ENCODE measurements at places on chromosomes 2 and 18. TPM values are rescaled to one million over a fixed set of nuclear protein-coding genes. Genes with fewer than 3 reads are reported as not detected.

GRCh38 chr2:47054036-47054555 is 101.0 kb downstream of the STPG4 start:
- H3K4me3 ChIP-seq, result no peak overlapping the region
- H3K27me3 ChIP-seq, result no peaks in the 10 kb centered on the region
- peaks cover 24% of the 10 kb centered on the region for H3K36me3 ChIP-seq
- H3K27ac ChIP-seq, result no peak overlapping the region

- H3K27me3 ChIP-seq, result no peaks in the 10 kb centered on the region
- H3K4me3 ChIP-seq, result no peak overlapping the region
- H3K4me1 ChIP-seq, result no peaks in the 10 kb centered on the region
- DNase-seq, result no peak
- no peaks in the 10 kb centered on the region for H3K36me3 ChIP-seq
Measured at GRCh38 chr2:168684921-168685599, 117.4 kb upstream of the NOSTRIN start.

- no peak for DNase-seq
- H3K4me3 ChIP-seq, result no peak overlapping the region
- H3K27ac ChIP-seq, result no peak overlapping the region
- peaks cover 42% of the 10 kb centered on the region for H3K4me1 ChIP-seq
Measured at GRCh38 chr2:168243061-168243460, 4.3 kb downstream of the STK39 start.

DNA sequence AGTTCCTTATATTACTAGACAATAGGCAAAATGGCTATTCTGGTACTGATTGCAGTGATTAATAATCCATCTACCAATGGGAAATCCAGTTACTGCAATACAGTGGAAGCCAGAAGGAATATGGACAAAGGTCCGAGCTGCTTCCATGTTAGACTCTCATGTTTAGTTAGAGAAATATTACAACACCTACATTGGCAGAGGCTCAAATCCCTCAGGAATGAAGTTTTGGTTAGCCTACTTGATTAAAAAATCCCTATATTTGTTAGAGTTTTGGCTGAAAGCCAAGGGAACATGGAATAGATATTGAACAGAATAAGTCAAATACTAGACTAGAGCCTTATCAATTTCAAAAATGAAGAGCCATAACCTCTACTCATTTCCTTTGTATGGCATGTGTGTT is 48.5 kb downstream of the ARL6IP6 start:
- DNase-seq, result no peak
- H3K36me3 ChIP-seq, result no peaks in the 10 kb centered on the region
- no peaks in the 10 kb centered on the region for H3K27me3 ChIP-seq
- H3K27ac ChIP-seq, result no peak overlapping the region
- no peaks in the 10 kb centered on the region for H3K4me1 ChIP-seq

- no peak overlapping the region for H3K4me3 ChIP-seq
- H3K36me3 ChIP-seq, result no peaks in the 10 kb centered on the region
- H3K27ac ChIP-seq, result no peak overlapping the region
Measured at GRCh38 chr2:206354129-206354528, 79.7 kb downstream of the ZDBF2 start.

GRCh38 chr2:96806468-96807126 is 9.5 kb upstream of the CNNM3 start:
- DNase-seq, result peak; percentile 53
- peaks cover 25% of the 10 kb centered on the region for H3K4me1 ChIP-seq
- H3K4me3 ChIP-seq, result peak overlapping the region; percentile 13
- no peaks in the 10 kb centered on the region for H3K27me3 ChIP-seq

GRCh38 chr2:144522897-144523595 is 3.1 kb upstream of the ZEB2 start:
- H3K4me3 ChIP-seq, result peak overlapping the region; percentile 46
- H3K27ac ChIP-seq, result peak overlapping the region; percentile 46
- H3K27me3 ChIP-seq, result no peaks in the 10 kb centered on the region
- peaks cover 24% of the 10 kb centered on the region for H3K4me1 ChIP-seq

The GGCX gene
- 21.7 TPM for total RNA-seq

The LOXL3 gene
- total RNA-seq, result 0.43 TPM
